ENCODE measurements at places on chromosomes 5 and 9. TPM values are rescaled to one million over a fixed set of nuclear protein-coding genes. Genes with fewer than 3 reads are reported as not detected.

GRCh38 chr5:178990491-178990890 lies 4.6 kb downstream of the GRM6 start:
- no peak for DNase-seq

GRCh38 chr5:174189654-174190541 lies 144.4 kb downstream of the NSG2 start:
- DNase-seq: no peak

GRCh38 chr5:36397901-36398536 lies 96.3 kb upstream of the RANBP3L start:
- DNase-seq: peak; percentile 56

GRCh38 chr9:110571801-110572483 lies 7.6 kb downstream of the SVEP1 start:
- DNase-seq: peak; percentile 9

- DNase-seq: no peak
Observed at GRCh38 chr5:93967923-93968322, 226.5 kb upstream of the POU5F2 start.

DNA sequence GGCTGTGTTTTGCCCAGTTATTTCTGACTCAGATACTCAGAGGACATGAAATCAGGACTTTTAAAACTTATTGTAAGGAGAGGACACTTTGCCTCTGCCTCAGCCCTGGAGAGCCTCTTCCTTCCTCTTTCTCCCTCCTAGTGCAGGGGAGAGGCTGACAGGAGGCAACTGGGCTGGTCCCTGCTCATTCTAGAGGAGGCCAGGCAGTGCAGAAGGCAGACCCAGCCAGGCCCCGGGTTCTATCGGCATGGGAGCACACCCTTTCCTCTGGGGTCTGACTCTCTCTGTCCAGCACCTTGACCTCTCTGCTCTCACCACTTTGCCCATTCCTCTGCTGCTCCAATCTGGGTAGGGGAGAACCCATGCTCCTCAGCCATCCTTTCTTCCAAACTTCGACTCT lies 16.0 kb upstream of the SMIM32 start:
- no peak for DNase-seq

- DNase-seq: peak; percentile 13
Observed at GRCh38 chr5:32302835-32303754, 9.6 kb downstream of the MTMR12 start.

DNA sequence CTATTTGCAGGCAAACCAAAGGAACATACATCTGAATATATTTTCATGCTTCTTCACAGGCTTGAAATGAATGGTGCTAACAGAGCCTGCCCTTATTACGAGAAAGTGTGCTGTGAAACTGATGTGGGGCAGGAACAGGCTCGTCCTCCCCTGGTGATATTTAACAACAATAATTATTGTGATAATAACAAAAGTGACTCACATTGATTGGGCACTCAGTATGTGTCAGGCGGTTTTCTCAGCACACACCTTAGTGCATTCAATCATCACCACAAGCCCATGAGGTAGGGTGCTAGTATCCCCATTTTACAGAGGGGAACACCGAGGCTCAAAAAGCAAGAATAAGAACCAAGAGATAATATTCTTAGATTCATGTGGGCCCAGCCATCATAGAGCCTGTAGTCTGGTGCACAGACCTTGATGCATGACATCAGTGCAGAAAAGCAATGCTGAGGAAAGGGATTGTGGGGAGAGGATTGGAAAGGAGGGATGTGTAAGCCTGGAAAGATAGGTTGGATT lies 18.1 kb upstream of the BOD1 start:
- no peak for DNase-seq

GRCh38 chr9:35415402-35416097 lies 74.4 kb upstream of the RUSC2 start:
- no peak for DNase-seq

DNA sequence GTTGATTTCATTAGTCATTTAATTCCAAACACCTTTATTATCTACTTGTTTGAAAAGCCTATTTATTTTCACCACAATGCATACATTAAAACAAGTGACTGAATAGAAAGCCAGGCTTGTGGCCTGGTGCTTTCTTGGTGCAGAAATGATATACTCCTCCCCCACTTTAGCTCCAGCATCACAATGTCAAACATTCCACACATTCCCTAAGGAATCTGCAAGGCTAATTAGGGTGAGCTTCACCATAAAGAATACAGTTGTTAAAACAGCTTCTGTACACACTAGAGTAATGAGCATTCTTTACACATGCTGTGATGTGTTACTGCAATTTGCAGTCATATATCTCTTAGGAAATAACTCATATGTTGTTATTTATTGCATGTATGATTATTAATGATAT lies 705.7 kb downstream of the CETN3 start:
- no peak for DNase-seq

- no peak for DNase-seq
Observed at GRCh38 chr5:40685193-40685592, 5.5 kb downstream of the PTGER4 start.

GRCh38 chr9:36194326-36195000 lies 3.7 kb downstream of the CLTA start:
- peak; percentile 44 for DNase-seq

- DNase-seq: peak; percentile 38
Observed at GRCh38 chr9:1939926-1940368, 75.2 kb upstream of the SMARCA2 start.

GRCh38 chr9:122475717-122476116 lies 2.0 kb downstream of the OR1J1 start:
- DNase-seq: peak; percentile 51

DNA sequence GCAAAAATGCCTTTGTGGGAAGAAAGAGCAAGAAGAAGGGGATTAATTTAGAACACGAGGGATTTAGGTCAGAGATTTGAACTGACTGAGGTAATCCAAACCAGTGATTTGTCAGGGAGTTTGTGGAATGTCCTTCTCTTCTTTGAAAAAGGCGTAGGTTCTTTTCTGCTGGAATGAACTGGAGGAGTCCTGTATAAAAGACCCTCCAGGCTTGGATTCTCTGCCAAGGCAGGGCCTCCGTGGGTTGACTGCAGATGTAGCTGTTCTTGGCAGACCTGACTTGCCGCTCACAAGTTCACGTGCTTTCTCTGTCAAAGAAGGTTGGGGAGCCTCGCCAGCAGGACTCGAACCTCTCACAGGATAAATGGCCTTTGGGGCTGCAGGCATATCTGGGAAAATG lies 62.8 kb upstream of the STC2 start:
- DNase-seq: no peak

DNA sequence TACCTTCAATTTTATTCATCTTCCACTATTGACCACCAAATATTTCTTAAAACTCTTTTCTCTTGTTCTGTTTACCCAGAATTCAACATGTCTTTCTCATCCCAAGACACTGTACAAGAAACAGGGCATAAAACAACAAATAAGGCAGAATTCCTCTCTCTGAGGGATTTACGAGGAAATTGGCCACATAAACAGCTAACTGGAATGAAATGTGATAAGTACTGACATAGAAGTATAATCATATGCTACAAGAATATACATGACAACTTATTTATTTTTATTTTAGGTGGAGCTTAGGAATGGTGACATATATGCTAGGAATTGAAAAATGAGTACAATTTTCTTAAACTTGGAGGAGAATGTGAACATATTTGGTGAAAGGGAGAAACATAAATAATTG lies 48.8 kb upstream of the FBN2 start:
- DNase-seq: no peak

GRCh38 chr9:17075758-17076485 lies 58.9 kb upstream of the CNTLN start:
- DNase-seq: no peak

GRCh38 chr5:34012791-34013190 lies 4.9 kb upstream of the AMACR start:
- DNase-seq: peak; percentile 16

GRCh38 chr5:158461240-158461854 lies 602.4 kb upstream of the CLINT1 start:
- DNase-seq: no peak

- peak; percentile 97 for DNase-seq
Observed at GRCh38 chr5:6712577-6713273, 507 bp upstream of the TENT4A start.

- DNase-seq: peak; percentile 82
Observed at GRCh38 chr5:174045470-174046025, at the start of gene NSG2. TSS of gene NSG2 (plus strand) at chr5:174045706. CDS start at chr5:174046756, 1,050 bp downstream.

DNA sequence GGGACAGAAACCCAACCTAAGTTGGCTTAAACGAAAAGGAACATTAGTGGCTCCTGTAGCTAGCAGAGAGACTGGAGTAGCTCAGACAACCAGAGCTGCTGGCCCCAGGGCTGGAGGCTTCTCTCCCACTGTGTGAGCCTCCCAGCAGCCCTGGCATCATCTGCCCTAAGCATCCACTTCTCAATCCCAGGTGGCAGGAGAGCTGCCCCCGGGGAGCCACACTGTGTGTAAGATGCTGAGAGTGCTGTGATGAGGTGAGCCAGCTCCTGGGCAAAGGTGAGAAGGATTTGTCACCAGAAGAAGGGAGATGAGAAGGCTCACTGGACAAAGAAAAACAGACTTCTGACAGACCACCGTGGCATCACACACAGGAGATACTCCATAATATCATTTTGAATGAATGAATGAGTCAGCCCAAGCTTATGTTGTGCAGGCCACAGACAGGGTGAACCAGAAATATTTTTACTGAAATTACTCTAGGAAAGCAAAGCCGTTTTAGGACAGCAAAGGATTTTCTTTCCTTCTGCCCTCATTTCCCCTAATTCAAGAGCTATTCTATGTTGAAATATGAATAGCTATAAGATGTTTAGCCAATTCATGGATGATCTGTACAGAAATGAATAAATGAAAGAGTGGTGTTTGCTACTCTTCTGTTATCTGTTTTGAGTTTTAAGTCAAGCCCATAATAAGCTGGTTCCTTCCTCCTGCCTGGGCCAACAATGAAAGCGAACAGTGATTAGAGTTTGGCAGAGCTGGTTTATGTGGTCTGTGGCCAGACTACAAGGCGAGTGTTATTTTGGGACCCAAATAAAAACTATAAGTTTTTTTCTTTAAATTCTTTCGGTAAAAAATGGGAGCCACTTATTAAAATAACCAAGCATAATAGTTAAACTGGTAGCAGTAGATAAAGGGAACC lies 57.4 kb upstream of the ECM2 start:
- peak; percentile 49 for DNase-seq

GRCh38 chr5:109354761-109355160 lies 55.0 kb downstream of the PJA2 start:
- DNase-seq: no peak

DNA sequence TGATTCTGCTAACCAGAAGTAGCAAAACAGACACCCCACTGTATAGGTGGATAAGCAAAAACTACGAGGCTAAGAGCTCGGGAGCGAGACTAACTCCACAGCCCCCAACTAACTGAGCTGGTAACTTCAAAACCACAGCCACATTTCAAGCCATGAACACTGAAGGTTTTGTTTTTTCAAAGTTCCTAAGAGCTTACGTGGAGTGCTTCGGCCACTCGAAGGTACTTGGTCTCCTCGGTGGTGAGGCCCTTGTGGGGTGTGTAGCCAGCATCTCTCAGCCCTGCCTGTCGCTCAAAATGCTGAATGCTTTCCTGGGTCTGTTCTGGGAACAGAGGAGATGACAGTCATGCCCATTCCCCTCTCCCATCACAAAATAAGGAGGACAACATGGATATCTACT lies 11.1 kb downstream of the KIAA1191 start:
- DNase-seq: no peak

DNA sequence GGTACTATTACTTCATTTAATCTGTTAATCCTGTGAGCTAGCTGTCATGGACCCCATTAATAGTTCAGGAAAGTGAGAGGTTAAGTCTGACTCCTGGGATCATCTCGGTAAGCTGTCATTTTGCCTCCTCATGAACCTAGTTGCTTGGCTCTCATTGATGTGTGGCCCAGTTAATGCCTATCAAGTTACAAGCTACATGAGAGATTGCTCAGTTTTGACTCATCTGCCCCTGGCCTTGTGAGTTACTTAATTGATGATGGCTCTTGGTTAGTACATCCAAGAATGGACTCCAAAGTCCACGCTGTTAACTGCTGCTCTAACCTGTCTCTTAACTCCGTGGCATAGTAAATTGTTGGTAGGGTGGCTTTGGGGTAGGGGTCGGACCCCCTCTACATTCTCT lies 23.9 kb downstream of the LARP1 start:
- peak; percentile 95 for DNase-seq

DNA sequence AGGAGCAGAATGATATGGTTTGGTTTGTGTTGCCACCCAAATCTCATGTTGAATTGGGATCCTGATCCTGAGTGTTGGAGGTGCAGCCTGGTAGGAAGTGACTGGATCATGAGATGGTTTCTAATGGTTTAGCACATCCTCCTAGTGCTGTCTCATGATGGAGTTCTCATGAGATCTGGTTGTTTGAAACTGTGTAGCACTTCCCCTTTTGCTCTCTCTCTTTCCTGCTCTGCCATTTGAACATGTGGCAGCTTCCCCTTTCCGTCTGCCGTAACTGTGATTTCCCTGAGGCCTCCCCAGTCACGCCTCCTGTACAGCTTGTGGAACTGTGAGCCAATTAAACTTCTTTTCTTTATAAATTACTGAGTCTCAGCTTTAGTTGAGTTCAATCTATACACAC lies 756.8 kb upstream of the CDH6 start:
- DNase-seq: no peak

DNA sequence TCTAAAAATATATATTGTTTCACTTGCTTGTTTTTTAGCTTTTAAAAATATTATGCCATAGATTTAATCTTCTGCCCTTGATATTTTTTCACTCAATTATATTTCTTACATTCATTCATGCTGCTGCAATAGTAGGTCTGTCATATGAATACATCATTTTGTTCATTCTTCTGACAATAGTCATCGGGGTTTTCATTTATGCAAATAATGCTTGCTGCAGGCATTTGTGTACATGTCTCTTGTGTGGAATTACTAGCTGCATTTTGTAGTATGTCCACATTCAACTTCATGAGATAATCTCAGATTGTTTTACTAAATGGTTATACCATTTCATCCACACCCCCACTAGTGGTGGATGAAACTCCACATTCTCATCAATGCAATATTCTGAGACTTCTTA lies 5.3 kb upstream of the PLPP1 start:
- DNase-seq: peak; percentile 46

- DNase-seq: no peak
Observed at GRCh38 chr9:135277219-135278201, 190.0 kb downstream of the OLFM1 start.

The SPATA6L gene
- polyA plus RNA-seq: 0.69 TPM

The SLC36A3 gene
- not detected for polyA plus RNA-seq

The RANBP3L gene
- polyA plus RNA-seq: not detected

The FAM114A2 gene
- 25.3 TPM for polyA plus RNA-seq

The TAF11L5 gene
- polyA plus RNA-seq: not detected

The ECSCR gene
- polyA plus RNA-seq: 0.49 TPM

The CCDC192 gene
- 0.30 TPM for polyA plus RNA-seq

The SPATA9 gene
- 0.71 TPM for polyA plus RNA-seq

The FIBCD1 gene
- polyA plus RNA-seq: 23.7 TPM

The TSC1 gene
- 19.6 TPM for polyA plus RNA-seq

The LRRC26 gene
- not detected for polyA plus RNA-seq

The FAM151B gene
- polyA plus RNA-seq: 2.6 TPM

Measured in GM23248 (cell line).